CD4-positive, alpha-beta T cell (primary cell): ENCODE measurements at places on chromosomes 11 and 22.

DNA sequence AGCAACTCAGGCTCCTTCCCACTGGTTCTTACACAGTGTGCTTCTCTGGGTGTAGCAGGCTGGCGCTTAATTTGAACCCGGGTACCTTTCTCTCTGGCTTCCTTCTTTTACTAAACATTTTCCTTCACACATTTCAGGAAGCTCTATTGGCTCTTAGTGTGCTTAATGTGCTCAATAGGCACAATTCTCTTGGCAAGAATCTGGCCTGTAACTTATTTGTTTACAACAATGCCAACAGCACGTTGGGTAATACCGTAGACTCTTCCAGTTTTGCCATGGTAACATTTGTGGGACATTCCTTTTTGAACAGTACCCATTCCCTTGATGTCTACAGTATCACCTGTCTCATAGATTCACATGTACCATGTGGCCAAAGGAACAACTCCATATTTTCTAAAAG lies 47.8 kb downstream of the AAMDC start:
- no peak for DNase-seq

GRCh38 chr11:14687943-14688627 lies 44.5 kb downstream of the PDE3B start:
- DNase-seq: no peak

- DNase-seq: no peak
Measured at GRCh38 chr11:1600626-1601025, 2.5 kb upstream of the KRTAP5-2 start.

DNA sequence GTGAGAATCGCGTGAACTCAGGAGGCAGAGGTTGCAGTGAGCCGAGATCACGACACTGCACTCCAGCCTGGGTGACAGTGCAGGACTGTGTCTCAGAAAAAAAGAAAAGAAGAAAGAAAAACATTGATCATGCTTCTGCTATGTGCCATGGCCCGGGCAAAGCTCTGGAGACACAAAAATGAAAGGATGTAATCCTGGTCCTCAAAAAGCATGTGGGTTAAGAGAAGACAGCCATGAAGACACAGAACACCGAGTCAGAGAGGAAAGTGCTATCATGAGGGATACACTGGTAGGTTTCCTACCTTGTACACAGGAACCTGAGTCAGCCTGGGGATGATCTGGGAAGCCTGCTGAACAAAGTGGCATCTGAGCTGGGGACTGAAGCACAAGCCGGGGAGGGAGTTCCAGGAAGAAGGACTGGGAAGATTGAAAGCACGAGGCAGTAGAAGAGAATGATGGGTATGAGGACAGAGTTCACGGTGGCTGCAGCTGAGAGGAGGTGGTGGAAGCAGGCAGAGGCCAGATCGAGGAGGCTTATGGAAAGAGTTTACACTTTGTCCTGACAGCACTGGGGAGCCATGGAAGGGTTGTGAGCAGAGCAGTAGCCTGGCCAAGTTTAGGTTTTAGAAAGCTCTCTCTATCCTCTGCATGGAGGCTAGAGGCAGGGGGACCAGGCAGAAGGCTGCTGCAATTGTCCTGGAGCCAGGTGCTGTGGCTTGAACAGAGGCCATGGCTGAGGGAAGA lies 9.9 kb upstream of the MAFF start:
- no peak for DNase-seq

DNA sequence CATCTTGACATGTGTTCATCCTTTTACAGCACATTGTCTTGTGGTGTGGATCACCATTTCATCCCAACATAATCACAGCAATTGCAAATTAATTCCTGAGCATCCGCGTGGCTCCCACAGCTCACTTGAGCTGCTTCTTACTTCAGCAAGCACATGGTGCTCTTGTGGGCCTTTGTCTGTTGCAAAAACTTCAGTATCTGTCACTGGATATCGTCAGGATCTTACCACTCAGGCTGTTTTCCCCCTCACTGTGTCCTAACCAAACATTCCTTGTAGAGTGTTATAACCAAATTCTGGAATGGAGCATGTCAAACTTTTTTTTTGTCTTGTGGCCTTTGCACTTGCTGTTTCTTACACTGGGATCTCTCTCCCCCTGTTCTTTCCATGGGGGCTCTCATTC lies 683.1 kb upstream of the ARHGAP42 start:
- DNase-seq: no peak

DNA sequence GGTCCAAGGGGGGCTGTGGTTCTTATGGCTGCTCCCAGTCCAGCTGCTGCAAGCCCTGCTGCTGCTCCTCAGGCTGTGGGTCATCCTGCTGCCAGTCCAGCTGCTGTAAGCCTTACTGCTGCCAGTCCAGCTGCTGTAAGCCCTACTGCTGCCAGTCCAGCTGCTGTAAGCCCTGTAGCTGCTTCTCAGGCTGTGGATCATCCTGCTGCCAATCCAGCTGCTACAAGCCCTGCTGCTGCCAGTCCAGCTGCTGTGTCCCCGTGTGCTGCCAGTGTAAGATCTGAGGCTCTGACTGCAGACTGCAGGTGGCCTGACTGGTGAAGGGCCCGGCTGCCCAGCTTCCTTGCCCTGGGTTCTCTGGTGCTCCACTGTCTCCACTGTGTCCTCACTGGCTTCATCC lies 696 bp downstream of the KRTAP5-5 start:
- no peak for DNase-seq

- no peak for DNase-seq
Measured at GRCh38 chr11:41498726-41499125, 39.3 kb upstream of the LRRC4C start.

GRCh38 chr11:95877291-95877690 lies 46.6 kb downstream of the MTMR2 start:
- no peak for DNase-seq

- DNase-seq: peak; percentile 52
Measured at GRCh38 chr11:65279741-65280440, 18.1 kb downstream of the POLA2 start.

- DNase-seq: no peak
Measured at GRCh38 chr11:106228996-106229395, 151.5 kb downstream of the AASDHPPT start.

- DNase-seq: no peak
Measured at GRCh38 chr11:113193946-113194345, 120.4 kb upstream of the TTC12 start.

DNA sequence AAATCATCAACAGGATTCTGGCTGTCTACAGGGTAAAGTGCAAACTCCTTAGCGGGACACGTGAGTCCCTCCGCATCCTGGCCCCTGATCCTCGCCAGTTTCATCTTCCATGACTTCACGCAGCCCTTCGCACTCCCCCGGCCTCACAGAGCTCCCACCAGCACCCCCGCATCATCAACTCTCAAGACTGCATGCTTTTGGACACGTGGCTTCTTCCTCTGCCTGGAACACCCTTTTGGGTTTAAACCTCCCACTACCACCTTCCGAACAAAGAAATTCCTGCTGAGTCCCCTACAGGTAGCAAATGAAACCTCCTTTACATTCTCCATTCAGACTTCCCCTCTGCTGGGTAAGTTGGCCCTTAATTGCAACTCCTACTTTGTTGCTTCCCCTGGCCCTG lies 12.6 kb upstream of the EIF3M start:
- DNase-seq: no peak

- no peak for DNase-seq
Measured at GRCh38 chr11:93542811-93543229, 371 bp downstream of the SMCO4 start.

DNA sequence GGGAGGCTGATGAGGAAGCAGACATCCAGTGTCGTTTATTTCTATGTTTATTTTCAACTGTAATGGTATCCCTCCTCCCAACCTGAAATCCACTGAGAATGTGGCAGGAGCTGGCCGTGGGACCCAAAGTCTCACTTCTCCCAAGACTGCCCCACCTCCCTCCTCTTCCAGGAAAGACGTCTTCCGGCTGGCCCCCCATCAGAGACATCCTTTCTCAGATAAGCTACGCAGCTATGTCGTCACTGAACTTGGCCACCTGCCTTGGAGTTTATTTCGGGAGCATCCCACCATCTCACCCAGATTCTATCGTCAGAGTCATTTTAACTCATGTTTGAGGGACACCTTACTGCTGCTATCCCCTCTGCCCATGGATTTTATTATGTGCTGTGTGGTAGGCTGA lies 13.9 kb downstream of the TMEM184B start:
- DNase-seq: no peak

GRCh38 chr11:45371251-45372115 lies 85.3 kb upstream of the SYT13 start:
- peak; percentile 40 for DNase-seq

- DNase-seq: peak; percentile 42
Measured at GRCh38 chr22:22752556-22753477, 108.4 kb downstream of the GGTLC2 start.

GRCh38 chr11:93832780-93833179 lies 17.6 kb downstream of the VSTM5 start:
- DNase-seq: no peak

DNA sequence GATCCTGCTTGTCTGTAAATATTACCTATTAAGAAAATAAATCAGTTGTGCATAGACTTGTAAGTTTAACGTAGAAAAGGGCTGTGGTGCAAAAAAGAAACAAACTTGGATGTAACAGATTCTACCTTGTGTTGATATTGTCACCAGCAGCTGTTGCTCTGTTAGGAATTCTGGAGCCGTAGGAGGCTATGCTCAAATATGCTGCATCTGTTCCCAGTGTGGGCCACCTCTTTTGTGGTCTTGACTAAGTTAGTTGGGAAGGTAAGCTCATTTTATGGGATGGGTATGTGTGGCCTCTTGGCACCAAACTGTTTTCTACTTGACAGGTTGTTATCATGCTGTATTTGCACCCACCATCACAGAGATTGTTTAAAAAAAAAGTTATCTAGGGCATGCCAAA lies 29.4 kb upstream of the RAG2 start:
- DNase-seq: no peak

DNA sequence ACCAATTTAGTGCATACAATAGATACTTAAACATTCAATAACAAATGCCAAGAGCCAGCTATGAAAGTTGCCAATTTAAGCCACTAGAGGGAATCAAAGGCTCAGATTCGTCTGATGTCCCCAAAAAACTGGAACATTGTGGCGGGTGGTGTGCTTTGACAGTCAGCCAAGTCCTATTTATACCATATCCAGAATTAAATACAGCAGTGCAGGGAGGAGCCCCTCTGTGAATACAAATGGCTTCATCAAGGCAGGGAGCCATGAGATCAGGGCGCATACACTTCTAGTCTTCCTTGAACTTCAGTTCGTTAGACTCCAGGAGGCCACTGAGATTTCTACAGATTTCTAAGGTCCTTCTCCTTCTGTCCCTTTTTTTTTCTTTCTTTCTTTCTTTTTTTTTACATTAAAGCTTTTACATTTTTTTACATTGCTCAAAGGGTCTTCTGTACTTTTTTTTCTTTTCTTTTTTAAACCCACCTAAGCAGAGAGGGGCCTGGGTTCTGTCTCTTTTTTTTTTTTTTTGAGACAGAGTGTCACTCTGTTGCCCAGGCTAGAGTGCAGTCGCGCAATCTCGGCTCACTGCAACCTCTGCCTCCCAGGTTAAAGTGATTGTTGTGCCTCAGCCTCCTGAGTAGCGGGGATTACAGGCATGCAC lies 41.5 kb upstream of the HSPA8 start:
- peak; percentile 62 for DNase-seq

DNA sequence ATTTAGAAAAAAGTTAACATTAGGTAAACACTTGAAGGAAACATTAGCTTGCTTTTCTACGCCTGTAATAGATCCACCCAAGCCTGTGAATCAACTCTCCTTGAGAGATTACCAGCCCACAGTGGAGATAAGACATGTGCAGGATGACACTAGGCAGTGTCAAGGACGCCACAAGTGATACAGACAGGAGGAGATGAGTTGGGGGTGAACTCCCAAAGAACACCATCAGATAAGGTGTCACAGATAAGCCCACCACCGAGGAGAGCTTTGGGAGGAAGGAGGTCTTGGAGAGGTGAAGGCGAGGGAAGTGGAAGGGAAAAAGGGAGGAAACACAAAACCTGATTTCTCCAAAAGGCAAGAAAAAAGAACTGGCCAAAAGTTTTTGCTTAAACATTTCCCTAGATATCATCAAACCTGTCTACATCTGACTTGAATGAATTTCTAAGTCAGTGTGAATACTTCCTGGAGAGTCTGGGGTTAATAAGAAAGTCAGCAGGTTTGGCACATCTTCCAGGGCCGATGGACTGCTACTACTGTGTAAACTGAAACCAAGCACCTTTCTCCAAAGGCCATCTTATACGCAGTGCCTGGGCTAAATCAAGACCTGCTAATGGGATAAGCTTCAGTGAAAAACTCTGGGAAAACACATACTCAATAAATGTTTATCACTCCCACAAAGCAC lies 15.5 kb downstream of the CLTCL1 start:
- no peak for DNase-seq

- no peak for DNase-seq
Measured at GRCh38 chr22:19448076-19448607, 631 bp upstream of the C22orf39 start.

DNA sequence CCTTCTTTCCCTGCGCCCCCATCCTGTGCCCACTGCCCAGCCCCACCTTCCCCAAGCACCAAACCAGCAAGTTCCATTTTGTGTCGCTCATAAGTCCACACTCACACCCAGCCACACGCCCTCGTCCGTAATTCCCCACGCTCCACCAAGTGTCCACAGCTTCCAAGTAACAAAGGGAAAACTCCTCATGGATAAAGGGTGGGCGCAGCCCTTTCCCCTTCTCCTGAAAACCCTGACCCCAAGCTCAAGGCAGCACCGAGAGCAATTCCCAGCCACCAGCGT lies 458 bp downstream of the FXYD6 start:
- no peak for DNase-seq

GRCh38 chr11:70072861-70073755 lies 5.0 kb upstream of the ANO1 start:
- DNase-seq: no peak

GRCh38 chr11:16173798-16174197 lies 182.5 kb downstream of the SOX6 start:
- no peak for DNase-seq

DNA sequence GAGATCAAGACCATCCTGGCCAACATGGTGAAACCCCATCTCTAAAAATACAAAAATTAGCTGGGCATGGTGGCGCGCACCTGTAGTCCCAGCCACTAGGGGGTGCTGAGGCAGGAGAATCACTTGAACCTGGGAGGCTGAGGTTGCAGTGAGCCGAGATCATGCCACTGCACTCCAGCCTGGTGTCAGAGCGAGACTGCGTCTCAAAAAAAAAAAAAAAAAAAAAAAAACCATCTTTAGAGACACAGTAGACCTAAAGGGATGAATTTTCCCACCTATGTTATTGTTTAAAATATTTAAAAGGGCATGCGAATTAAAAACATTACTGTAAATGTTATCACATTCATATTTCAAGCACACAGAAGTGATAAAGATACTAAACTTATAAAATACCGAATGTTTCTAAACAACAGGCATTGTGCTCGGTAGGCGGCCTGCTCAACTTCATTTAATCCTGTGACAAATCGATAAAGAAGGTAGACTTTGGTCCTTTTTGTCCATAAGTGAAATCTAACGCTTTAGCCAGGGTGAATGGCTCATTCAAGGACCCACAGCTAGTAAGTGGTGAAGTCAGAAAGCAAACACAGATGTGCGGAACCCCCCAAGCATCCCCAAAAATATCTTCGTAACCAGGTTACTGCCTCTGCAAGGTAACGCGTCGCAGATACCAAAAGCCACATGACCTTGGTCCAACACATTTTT lies 16.1 kb downstream of the NCAPD3 start:
- DNase-seq: peak; percentile 58

GRCh38 chr11:58075781-58076180 lies 45.0 kb downstream of the OR6Q1 start:
- no peak for DNase-seq
